ENCODE measurements at places on chromosomes 1 and 21. TPM values are rescaled to one million over a fixed set of nuclear protein-coding genes. Genes with fewer than 3 reads are reported as not detected.

Gene GBP3
- 23.7 TPM for total RNA-seq

Gene GPR153
- 6.6 TPM for total RNA-seq

Gene FAM131C
- total RNA-seq: not detected

Gene OR2T33
- not detected for total RNA-seq

Gene HAO2
- not detected for total RNA-seq

Gene COL16A1
- total RNA-seq: 97.9 TPM

Gene DDOST
- 391 TPM for total RNA-seq

Gene CFHR1
- not detected for total RNA-seq

Gene SPRR2A
- not detected for total RNA-seq

Gene LCE1A
- total RNA-seq: not detected

Gene TMCO1
- 68.8 TPM for total RNA-seq

Gene MTHFR
- total RNA-seq: 13.8 TPM

Gene DMBX1
- total RNA-seq: not detected

Gene PDPN
- total RNA-seq: 15.3 TPM
